DMS 273 treated with DMSO at 0.1 percent for 48 hours (cell line): ENCODE measurements at places on chromosomes 12 and 14.

DNA sequence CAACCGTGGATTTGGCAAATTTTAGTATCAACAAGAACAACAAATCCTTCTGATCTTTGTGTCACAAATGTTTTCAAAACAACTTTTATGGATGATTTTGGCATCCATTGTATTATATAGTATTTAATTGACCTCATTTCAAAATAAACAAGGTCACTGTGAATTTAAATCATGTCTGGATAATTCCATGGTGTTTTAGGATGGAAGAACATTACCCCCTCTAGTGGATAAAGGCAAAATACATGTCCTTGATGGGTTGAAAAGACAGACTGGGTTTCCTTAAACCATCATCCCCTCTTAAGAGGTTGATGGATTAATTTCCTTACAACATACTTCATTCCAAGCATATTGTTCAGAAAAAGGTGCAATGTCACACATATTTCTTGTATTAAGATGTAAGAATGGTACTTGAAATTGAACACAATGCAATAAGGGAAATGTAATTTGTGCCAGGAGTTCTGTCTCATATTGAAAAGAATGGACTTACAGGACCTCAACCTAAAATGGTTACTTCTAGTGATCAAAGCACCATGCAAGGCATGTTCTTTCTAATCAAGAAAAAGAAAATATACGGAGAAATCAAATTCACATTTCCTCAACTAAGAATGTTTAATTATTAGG, 352.0 kb downstream of the BCAT1 start:
- DNase-seq: no peak

- DNase-seq: peak; percentile 74
These were observed 291.8 kb downstream of the ERC1 start for GRCh38 chr12:1282670-1283315.

DNA sequence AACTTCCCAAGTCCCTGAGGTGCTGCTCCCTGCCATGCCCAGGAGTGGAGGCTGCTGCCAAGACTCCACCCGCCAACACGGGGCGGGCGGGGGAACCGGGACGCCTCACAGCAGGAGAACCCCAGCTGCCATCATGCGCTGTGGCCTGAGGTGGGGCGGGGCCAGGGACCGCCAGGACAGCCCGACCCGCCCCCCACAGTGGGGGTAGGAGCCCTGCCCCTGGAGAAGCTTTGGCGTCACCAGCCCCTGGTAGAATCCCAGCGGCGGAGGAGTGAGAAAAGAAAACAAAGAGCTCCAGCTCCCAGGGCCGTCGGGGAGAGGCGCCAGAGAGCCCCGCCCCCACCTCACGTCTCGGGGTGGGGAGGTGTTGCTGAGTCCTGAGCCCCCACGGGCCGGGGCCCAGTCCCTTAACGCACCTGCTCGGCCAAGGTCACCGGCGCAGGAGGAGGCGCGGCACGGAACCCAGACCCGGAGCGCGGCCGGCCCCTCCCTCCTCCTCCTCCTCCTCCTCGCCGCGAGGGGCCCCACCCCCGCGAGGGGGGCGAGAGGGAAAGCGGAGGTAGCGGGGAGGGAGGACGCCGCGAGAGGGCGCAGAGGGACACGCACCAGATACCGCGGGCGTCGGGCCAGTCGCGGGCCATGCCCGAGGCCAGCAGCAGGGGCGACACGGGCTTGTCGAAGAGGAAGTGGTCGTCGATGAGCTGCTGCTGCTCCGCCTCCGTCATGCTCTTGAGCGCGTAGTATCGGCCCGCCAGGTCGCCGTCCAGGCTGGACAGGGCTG, 1.8 kb downstream of the CKB start:
- peak; percentile 58 for DNase-seq

DNA sequence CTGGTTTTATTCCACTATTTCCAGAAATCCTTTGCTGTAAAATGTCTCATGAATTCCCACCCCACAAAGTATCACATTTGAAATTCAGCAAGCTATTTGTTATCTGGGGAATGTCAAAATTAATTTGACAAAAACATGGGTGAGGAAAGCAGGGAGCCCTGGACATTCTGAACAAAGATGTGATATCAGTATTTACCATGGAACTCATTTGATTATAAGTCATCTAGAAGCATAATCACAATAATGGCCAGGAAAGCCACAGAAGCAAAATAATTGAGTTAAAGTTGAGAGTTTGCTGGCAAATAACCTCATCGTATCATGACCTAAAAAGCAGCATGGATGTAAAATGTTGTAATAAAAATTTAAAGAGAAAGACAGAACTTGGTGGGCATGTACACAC, 96.1 kb downstream of the ANO6 start:
- no peak for DNase-seq

DNA sequence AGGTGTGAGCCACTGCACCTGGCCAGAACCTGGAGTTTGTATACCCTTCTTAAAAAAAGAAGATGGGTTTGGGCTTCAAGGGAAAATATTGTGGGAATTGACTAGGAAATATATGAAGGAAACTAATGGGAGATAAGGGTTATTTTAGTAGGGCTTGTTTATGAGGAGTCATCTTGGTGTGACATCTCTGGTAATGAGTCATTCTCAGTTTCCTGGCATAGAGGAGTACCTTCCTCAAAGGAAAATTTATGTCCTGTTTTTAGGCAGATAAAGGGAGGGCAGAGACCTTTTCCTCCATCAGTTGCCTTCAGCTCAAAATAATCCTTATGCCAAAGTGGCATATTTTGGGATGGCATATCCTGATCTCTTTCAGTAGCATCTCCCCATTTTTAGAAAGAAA, 30.6 kb upstream of the NFKBIA start:
- DNase-seq: no peak

- DNase-seq: no peak
These were observed 34.2 kb upstream of the FOXN3 start for GRCh38 chr14:89451229-89451628.

GRCh38 chr12:15556411-15557102, 232.6 kb downstream of the EPS8 start:
- no peak for DNase-seq

- DNase-seq: no peak
These were observed 638 bp downstream of the LAG3 start for GRCh38 chr12:6772726-6773589.

DNA sequence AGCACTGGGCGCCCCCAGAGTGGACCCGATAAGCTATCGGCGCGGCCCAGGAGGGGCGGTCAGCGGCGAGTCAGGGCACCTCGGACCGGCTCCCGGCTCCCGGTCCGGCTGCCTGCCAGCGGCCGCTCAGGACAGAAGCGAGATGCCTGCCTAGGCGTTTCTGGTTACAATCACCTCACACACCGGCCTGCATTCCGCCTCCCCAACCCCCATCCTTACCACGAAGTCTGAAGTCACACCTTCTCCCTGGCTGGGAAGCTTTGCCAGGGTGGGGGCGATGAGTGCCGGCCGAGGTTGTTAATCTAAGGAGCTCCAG, 42.6 kb upstream of the TBX5 start:
- no peak for DNase-seq

GRCh38 chr14:76034566-76034965, 49.0 kb downstream of the IFT43 start:
- DNase-seq: no peak

DNA sequence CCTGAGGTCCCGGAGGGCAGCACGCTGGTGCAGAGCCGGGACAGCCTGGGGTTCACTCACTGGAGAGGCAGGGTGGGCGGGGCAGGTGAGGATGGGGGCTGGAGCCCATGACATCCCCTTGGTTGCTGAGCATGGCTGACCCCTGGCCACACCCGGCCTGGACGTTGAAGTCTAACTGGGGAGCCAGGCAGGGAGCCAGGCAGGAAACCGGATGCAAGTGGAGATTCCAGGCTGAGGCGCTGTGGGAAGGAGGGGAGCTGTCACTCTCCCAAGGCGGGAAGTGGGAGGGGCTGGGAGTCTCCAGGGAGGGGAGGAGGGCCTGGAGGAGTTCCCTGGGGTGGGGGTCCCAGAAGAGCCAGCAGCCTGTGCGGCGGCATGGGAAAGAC, 7.7 kb upstream of the INF2 start:
- no peak for DNase-seq

DNA sequence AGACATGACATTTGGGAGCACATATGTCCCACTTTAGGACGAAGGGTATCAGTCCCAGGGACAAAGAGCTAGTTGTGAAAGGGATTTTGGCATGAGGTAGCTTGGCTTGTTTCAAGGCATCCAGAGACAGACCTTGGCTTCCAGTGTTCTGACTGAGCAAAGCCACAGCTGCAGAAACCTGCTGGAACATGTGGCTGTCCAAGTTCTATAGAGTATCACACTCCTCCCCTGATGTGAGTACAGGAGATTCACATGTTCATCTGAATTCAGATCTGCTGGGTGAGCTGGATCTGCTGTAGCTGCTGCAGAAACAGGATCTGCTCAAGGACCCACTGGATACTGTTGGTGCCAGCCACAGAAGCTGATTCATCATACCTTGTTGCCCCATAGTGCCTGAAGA, 10.1 kb upstream of the C14orf39 start:
- no peak for DNase-seq

DNA sequence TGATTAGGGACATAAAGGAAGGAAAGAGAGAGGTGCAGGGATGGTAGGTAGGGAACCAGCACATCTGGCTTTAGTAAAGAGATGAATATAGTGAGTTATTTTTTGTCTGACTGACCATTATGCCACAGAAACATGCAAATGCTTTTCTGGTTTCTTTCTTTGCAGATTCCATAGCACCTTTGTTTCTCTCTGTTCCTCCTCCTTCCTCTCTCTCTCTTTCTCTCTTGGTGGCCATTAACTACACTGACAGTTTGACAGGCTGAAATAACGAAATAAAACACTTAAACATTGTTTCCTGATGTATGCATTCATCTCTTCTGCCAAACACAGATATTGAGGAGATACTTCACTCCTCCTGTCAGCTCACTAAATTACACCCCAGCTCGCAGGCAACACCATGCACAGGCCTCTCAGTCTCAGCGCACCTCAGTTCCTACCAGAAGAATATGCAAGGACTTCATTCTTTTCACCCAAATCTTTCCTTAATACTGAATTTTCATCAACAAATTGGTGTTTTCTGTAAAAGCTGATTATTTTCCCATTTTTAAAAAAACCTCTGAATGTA, 406.9 kb upstream of the SOX5 start:
- no peak for DNase-seq

DNA sequence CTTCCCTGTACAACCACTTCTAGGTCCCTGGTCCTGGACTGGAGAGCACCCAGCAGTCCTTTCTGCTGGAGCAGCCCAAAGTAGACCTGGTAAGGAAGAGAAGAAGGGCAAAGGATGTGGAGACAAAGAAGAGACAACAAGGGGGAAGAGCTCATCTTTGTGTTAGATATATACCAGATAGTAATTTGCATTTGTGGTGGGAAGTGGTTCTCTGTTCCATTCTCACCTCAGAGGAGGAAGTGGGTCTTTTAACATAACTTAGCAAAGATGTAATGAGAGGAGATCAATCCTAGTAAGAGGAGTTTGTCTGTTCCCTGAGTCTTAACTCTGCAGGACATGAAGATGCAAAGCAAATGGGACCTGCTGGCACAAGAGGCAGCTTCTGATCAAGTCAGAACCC, 8.0 kb downstream of the CCDC198 start:
- DNase-seq: no peak

DNA sequence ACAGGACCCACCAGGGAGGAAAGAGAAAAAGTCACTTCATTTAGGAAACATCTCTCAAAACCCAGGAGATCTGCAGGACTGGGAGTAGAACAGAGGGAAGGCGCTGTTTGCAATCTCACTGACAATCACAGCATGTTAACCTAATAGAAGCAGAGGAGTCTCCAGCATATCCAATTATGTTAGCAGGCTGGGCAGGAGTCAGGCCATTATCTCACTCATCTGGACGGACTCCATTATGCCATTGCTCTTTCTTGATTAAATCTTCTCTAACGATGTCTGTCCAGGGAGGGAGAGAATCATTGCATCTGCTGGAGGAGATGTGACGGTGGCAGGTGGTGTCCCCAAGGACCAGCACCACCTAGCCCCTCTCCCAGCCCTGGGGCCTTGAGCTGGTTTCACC, 203.8 kb upstream of the SFSWAP start:
- DNase-seq: no peak

DNA sequence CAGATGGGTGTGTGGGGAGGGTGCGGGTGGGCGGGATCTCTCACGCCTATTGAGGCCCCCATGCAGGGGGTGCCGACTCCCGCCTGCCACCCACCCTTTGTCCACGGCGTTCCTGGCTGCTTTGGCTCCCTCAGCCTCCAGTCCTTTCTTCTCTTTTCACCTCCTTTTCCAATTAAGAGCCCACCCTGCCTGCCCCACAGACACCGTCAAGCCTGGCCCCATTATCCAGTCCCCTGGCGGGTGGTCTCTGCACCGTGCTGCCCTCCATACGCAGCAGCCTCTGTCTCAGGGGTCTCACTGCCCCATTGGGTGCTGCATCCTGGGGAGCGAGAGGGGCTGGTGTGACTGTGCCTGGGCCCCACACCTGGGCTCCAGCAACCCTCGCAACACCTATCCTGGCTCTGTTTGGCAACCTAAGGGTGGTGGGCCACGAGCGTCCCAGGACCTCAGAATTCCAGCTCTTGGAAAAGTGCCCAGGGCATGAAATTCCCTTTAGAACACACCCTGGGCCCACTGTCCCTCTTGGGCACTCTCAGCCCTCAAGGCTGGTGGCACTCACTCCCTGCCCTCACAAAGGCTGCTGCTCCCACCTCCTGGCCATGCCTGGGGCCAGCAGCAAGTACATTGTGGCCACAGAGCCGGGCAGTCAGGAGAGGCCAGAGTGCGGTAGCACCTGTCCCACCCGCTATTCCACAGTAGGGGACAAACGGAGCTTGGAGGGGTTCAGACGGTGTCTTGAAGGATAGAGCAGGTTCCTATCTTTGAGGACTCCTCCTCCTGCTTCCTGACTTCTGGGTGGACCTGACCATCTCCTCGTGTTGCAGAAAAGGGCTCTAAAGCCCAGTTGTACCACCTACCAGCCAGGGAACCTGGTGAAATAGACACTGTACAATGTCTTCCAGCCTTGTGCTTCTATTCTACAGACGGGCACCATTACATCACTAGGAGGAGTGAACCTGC, 114.1 kb downstream of the KIF26A start:
- no peak for DNase-seq

DNA sequence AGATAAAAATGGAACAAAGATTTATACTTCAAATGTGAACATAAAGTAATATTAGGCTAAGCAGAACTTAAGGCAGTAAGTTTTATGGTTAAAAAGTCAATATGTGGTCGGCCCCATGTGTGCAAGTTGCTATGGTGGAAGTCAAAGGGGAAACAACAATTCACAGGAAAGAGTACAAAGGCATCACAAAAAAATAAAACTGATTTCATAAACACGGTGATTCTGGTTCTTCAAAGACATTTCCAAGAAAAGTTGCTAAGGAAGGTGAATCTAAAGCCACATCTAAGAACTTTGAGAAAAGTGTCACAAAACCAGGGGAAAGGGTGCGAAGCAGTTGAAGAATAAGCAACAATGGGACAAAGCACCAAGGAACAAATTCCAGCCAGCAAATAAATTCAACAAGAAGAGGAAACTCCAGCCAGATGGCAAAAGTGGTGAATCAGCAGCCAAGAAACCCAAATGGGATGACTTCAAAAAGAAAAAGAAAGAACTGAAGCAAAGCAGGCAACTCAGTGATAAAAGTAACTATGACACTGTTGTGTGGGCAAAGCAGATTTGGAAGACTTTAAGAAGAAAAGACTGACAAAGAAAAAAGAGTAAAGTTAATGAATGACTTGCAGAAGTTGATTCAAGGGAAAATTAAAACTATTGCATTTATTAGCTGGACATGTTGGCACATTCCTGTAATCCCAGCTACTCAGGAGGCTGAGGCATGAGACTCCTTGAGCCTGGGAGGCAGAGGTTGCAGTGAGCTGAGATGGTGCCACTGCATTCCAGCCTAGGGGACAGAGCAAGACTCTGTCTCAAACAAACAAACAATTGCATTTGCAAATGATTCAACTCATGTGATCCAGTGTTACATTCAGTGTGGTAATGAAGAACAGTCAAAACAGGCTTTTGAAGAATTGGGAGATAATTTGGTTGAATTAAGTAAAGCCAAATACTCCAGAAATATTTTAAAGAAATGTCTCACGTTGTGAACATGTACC, 19.5 kb downstream of the PTGDR start:
- DNase-seq: no peak
